CD4-positive, alpha-beta T cell treated with Interleukin-10 for 1 hour (primary cell): ENCODE measurements at places on chromosomes 4 and X.

DNA sequence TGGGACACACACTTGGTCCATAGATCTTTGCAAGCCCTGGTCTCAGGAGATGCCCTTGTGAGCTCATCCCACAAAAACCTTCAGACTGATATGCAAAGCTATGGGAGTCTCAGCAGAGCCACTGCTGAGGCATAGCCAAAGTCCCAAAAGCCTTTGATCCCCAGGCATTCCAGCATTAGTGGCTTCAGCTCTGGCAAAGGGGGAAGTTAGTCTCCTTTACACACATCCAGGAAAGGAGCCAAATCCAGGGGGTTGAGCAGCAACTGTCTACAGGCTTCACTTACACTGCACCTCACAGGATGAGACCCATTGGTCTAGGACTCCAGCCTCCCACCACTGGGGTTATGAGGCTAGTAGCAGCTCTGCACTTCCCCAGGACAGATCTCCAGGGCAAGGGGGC lies 14.0 kb downstream of the PF4 start:
- no peak for DNase-seq

- DNase-seq = no peak
Observed at GRCh38 chrX:11426712-11427452, 133.7 kb downstream of the AMELX start.

- no peak for DNase-seq
Observed at GRCh38 chrX:54423161-54423888, 16.9 kb upstream of the TSR2 start.

- peak; percentile 18 for DNase-seq
Observed at GRCh38 chrX:55118574-55118973, 29.8 kb downstream of the PAGE2 start.
